ENCODE measurements at places on chromosomes 13 and 19.

DNA sequence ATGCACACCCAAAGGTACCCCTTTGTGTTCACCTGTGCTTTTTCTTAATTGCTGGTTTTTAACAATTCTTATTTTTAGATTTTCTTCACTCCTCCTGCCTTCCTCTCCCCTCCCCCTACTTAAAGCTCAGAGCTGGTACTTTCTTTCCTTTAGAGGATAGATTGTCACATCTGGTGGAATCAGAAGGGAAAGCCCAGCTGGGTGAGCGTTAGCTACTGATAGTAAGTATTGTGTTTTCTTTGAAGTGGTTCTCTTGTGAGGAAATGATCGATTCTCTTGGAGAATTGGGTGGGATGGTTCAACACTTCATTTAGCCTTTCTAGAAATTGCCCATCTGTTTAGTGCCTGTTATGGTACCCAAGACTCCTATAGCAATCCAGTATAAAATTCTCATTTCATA lies 84.8 kb downstream of the FLT1 start:
- no peak for DNase-seq

DNA sequence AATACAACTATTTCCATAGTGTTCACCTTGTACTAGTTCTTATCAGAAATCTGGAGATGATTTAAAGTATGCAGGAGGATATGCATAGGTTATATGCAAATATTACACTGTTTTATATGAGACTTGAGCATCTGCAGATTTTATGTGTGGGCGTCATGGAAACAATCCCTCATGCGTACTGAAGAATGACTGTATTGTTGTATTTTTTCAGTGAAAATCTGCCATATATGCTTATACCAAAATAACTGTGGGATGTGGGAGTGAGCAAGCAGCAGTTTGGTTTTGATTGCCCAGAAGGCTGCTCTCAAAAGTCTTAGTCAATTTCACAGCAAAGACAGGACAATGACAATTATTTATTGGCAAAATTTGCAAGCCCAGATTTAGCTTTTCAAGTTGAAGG lies 238.8 kb upstream of the PCDH20 start:
- DNase-seq, result no peak

GRCh38 chr13:70108356-70109105 lies at the start of gene KLHL1:
Gene KLHL1 (minus strand): TSS chr13:70108452. CDS start chr13:70107699, 753 bp downstream.
- DNase-seq, result no peak

DNA sequence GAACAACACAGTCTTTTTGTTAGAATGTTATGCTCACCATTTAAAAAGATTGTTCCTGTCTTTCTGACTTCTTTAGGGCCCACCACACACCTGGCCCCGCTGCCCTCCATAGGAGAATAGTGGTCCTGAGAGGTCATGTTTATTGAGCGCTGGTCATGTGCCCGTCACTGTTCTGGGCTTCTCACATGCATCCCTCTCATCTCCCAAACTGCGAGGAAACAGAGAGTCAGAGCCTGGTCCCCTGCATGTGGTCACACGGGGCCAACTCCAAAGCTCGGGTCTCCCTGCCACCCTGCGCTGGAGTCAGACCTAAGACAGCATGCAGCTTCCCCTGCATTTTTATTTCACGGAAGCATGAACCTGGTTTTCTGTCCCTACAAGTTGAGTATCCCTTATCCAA lies 70.4 kb upstream of the GPR183 start:
- DNase-seq, result no peak

- DNase-seq, result no peak
Observed at GRCh38 chr13:95204231-95204765, 97.0 kb downstream of the ABCC4 start.

GRCh38 chr13:33785384-33785783 lies 32.6 kb upstream of the RFC3 start:
- no peak for DNase-seq

DNA sequence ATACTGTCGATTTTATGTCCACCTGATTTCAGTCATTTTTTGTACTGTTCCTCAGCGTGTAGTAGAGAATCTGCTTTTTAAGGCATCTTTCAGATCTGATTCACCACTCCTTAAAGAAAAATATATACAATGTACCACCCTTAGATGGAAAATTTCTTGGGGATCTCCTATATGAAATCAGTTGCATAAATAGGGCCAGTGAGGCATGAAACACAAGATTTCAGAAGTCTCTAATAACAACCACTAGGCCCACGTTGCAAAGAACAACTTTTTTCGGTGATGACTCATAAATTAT lies 1.4 kb downstream of the USP12 start:
- peak; percentile 58 for DNase-seq

GRCh38 chr19:42306646-42307045 lies 4.2 kb upstream of the PAFAH1B3 start:
- no peak for DNase-seq

DNA sequence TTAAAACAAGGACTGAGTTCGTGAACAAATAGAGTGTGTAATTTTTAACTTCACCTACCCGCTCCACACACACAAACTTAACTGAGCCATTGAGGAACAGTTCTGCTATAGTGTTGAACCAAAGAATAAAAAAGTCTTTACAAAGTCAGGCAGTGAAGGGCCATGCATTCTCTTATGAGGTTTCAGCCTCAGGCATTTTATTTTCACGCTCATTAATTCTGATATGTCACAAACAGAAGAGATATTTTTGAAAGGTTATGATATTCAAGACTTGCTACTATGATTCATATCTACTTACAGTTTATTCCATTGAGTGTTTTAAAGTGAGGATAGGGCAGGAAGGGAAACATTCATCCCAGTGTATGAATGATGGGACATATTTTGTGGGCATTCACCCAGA lies 282.2 kb downstream of the SLITRK5 start:
- DNase-seq, result no peak

- no peak for DNase-seq
Observed at GRCh38 chr19:29943615-29944014, 1.6 kb downstream of the URI1 start.

DNA sequence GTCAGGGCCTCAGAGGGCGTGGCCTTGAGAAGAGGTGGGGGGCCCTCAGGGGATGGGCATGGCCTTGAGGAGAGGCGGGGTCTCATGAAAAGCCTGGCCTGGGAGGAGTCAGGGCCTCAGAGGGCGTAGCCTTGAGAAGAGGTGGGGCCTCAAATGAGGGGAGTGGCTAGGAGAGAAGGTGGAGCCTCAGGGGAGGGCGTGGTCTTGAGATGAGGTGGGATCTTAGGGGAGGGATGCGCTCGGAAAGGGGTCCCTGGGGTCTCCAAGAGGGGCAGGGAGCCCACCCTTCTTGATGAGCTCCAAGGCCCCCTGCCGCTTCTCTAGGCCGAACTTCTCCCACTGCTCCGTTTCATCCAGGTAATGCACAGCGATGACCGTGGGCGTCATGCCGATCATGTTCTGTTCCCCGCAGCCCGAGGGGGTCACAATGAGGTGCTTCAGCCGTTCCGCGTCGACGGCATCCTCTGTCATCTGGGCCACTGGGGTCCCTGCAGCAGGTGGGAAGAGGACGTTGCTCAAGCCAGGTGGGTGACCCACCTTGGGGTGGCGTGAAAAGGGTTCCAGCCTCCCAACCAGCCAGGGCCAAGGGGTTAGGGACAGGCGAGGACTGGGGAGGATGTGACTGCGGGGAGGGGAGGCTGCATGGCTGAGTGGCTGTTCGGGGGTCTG lies 24.3 kb upstream of the TNFSF14 start:
- DNase-seq, result no peak

DNA sequence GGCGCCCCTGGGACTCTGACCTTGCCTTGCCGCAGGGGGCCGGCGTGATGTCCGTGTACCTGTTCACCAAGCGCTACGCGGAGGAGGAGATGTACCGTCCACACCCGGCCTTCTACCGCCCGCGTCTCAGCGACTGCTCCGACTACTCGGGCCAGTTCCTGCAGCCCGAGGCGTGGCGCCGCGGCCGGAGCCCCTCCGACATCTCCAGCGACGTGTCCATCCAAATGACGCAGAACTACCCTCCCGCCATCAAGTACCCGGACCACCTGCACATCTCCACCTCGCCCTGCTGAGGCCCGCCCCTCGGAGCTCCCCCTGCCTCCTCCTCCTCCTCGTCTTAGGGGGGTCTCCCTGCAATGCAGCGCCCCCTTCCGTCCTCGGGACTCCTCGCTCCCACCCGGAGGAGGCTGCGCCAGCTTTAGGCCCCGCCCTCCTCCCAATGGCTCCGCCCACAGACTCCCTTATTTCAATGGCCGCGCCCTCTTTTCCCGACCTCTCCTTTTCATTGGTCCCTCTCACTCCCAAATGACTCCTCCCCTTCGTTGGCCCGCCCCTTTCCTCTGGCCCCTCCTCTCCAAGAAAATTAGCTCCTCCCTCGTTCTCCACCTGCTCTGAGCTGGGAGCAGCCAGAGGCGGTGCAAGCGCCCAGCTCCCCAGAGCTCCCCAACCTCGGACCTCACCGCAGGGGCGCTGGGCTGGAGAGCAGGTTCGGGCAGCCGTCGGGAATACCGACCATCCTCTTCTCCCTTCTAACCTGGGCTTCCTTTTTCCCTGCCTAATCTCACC lies 20.5 kb upstream of the CACNG8 start:
- no peak for DNase-seq

- DNase-seq, result peak; percentile 84
Observed at GRCh38 chr19:39406656-39407409, at the start of gene ZFP36. Gene ZFP36 (plus strand): TSS chr19:39406847. CDS start chr19:39406905, 58 bp downstream.

DNA sequence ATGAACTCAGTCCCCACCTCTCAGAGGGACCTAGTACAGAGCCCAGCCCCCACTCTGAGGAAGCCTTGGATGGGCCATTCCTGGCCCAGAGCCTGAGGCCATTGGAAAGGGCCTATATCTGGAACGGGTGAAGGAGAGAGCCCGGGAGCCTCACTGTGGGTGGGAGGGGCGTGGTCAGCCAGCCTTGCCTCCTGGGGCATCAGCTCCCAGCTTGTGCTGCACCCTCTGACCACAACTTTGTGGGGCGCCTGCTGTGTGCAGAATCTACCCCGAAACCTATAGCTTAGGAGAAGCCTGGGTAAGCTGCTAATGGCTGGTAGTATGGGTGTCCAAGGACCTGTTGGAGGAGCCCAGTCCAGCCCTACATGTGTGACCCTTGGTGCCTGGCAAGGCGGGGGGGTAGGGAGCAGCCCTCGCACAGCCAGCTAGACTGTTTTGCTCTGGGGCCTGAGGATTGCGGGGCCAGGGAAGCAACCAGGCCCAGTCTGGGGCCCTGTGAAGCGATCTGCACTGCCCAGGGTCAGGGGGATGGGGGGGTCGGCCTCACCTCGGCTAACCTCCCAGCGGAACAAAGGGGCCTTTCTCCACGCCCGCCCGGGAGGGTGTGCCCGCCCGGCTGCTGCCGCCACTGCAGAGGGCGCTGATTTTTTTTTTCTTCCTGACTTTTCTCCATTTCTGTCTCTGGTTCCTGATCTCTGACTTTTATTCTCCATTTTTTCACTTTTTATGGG lies 42.3 kb downstream of the LYL1 start:
- no peak for DNase-seq

GRCh38 chr13:77896977-77897376 lies 21.7 kb downstream of the EDNRB start:
- DNase-seq, result no peak

DNA sequence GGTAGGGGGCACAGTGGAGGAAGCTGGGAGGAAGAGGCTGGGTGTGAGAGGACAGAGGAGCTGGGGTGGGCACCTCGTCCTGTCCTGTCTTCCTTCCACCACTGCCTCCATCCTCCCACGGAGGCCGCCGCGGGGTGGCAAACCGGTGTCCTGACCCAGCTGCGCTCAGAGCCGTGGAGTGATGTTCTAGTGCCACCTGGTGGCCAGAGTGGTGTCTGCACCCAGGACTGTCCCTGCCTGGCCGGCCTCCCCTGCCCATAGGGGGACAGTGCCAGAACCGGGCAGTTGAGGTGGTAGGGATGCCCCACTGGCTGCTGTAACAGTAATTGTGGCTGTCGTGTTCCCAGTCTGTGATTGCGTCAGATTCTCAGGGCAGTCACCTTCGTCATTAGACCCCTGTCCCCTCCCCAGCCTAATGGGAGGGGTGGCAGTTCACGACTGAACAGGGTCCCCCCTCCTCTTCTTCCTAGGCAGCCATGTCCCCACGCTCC lies 11.1 kb upstream of the ARRDC2 start:
- DNase-seq, result peak; percentile 74

DNA sequence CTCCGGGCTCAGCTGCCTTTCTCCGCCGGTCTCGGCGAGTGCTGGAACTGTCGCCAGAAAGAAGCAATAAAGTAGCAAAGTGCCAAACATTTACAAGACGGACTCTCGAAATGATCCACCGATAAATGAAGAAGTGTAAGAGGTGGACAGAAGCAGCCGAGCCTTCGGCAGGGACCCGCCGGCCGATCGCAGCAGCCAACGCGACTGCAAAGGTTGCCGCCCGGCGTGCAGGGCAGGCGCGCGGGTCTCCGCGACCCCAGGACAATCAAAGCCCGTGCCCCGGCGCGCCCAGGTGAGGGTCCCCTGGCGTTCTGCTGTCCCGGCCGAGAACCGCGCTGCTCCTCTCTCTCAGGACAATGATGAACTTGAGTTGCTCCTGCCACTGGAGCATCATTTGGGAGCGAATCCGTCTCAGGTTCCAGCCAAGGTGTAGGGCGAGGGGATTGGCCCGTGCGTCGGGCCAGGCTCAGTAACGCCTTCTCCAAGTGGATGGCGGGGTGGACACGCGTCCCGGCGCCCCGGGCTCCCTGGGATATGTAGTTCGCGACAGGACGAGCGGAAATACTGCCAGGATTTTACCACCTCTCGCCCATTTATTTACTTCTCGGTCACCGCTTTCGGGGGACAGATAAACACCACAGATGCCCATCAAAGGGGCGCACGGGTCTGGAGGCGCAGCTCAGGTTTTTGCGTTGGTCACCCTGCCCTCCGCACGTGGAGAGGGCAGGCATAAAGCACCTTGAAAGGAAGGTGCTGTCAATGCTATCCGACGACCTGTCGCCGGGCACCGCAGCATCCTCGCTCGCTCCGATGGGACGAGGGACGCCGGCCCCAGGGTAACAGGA lies at the start of the genes BIVM and POGLUT2:
Gene BIVM (plus strand): TSS at position 539 of the 845 bp plus-strand sequence. CDS start 8,149 bp downstream, outside the sequence.
Gene POGLUT2 (minus strand): TSS at position 396 of the 845 bp plus-strand sequence. CDS start 306 bp downstream, at position 90.
- DNase-seq, result peak; percentile 92

DNA sequence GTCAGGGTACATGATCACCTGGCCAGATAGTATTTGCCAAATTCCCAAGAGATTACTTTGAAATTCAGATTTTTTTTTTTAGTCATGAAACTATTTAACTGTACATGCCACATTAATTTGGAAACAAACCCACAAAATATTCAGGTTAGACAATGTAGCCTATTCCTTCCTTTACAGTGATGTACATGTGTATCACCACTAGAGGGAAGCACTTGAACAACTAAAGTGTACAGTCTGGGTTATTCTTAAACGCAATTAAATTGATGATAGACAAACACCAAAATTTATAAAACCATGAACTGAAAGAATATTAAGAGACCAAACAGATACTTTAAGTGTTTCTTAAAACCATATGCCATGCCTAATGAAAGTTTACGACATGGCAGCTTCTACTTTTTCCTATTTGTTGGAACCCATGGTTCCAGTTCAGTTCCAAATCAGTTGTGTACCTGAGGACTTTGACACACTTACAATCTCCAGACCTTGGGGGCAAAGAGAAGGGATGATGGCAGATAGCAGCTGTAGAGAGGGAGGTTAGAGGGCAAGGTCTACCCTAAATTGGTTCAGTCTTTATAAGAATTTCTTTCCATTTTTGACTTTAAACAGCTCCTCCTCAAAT lies 52.8 kb downstream of the TNFSF13B start:
- DNase-seq, result peak; percentile 38

GRCh38 chr13:92135509-92135908 lies 737.1 kb downstream of the GPC5 start:
- no peak for DNase-seq

Data from fibroblast of skin of scalp (primary cell).